ENCODE measurements at places on chromosomes 6 and 20.

DNA sequence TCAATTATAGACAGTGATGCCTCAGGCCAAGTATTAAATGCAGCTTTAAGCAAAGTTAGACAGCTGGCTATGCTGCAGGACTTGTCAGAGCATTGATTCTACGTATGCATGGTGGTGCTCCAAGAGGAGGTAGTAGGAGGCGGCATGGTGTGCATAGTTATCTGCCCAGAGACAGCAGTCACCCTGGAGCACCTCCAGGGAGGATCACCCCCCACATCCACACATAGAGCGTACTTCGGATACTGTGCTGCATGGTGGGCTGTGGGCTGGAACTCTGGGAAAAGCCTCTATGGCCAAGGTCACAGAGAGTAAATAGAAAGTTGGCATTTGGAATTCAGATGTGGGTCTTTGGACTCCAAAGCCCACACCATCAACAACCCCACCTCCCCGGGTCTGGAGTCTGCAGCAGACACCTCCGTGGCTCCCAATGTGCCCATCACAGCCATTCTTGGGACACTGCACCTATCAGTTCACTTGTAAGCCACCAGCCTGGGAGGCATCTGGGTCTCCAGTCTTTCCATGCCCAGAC is 64.5 kb upstream of the STX16 start:
- no peak for DNase-seq

DNA sequence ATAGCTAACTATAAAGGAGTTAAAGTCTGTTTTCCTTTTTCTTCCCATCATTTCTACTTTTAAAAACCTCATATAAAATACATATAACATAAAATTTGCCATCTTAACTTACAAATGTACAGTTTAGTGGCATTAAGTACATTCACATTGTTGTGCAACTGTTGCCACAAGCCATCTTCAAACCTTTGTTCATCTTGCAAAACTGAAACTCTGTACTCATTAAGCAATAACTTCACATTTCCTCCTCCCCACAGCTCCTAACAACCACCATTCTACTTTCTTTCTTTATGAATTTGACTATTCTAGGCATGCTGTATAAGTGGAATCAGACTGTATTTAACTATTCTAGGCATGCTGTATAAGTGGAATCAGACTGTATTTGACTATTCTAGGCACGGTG is 4.5 kb downstream of the CCDC170 start:
- DNase-seq, result peak; percentile 29

DNA sequence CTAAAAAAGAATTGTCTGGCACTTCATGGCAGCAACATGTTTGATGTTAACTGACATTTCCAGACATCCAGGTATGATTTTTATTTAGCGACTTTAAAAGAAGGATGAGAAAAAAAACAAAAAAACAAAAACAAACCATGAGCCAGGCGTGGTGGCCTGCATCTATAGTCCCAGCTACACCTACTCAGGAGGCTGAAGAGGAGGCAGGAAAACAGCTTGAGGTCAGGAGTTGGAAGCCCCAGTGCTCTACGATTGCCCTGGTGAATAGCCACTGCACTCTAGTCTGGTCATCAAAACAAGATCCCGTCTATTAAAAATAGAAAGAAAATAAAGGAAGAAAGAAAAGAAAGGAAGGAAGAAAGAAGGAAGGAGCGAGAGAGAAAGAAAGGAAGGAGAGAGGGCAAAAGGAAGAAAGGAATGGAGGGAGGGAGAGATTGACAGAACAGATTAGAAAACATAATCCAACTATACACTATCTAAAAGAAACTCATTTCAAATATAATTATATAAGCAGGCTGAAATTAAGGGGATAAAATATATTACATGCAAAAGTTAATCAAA is 141.6 kb downstream of the TRIM27 start:
- DNase-seq, result no peak

GRCh38 chr6:113184291-113184690 is 672.9 kb upstream of the MARCKS start:
- DNase-seq, result peak; percentile 3

GRCh38 chr6:113172531-113172966 is 684.6 kb upstream of the MARCKS start:
- DNase-seq, result no peak

DNA sequence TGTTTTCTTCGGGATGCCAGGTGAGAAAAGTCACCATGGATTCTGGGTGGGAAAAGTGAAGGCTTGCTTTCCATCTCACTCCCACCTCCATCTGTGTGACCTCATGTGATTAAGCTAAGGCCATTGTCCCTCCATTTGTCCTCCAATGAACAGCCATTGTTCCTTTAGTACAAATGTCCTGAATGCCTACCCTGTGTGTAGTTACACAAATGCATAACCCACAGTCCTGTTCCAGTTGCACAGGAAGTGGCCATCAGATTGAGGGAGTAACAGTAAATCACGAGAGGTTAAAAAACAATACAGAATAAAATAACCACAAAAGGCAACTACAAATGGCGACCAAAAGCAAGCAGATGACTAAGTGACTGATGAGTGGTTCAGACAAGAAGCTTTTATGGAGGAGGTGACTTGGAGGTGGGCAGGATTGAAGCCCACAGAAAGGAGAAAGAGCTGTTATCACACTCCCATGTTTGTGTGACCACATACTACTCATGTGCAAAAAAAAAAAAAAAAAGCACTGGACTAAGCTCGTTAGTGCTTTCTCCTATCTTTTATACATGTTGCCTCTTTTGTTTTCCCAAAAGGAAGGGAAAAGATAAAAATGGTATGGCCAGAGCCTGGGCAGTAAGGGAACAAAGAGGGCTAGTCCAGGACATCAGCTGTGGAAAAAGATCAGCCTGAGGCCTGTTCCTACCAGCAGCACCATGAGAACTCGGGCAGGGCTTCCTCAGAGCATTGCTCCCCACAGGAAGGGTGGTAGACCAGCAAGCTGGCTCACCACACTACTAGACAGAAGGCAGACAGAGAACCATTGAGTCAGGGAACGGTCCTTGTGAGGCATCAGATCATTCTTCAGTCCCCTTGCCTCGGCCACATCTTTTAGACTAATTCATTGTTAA is 111.0 kb downstream of the TFAP2A start:
- no peak for DNase-seq

DNA sequence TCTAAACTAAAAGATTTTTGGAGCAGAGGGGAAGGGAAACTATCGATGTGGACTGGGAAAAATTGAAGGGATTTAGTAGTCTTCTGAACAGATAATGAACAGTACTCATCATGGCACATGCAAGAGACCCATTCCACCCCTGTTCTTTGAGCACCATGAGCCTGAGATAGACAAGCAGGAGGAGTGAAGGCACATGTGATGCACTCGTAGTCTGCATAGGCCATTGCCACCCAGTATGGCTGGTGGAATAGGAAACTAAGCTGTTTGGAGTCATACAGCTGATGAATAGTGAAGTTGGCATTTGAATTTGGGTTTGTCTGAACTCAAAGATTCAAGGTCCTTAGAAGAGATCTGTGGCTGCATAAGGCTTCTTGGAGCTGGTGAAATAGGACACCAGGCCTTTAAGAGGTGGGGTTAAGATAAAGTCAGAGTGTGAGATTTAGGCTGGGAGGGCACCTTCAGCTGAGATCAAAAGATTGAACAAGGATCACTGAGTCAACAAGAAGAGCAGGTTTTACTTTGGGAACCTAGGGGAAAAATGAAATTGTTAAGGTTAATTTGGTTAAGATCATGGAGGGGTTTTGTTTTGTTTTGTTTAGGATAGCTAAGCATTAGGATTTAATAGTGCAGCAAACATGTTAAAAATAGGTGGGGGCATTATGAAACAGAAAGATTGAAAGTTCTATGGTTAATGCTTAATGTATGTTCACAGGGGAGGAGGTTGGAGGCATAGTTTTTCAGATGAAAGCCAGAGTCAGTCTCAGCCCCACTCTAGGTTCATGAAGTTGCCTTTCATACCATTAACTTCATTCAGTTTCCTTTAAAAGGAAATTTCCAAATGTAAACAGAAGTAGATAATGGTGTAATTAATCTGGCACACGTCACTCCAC is 148.8 kb downstream of the ARID1B start:
- DNase-seq, result peak; percentile 10

DNA sequence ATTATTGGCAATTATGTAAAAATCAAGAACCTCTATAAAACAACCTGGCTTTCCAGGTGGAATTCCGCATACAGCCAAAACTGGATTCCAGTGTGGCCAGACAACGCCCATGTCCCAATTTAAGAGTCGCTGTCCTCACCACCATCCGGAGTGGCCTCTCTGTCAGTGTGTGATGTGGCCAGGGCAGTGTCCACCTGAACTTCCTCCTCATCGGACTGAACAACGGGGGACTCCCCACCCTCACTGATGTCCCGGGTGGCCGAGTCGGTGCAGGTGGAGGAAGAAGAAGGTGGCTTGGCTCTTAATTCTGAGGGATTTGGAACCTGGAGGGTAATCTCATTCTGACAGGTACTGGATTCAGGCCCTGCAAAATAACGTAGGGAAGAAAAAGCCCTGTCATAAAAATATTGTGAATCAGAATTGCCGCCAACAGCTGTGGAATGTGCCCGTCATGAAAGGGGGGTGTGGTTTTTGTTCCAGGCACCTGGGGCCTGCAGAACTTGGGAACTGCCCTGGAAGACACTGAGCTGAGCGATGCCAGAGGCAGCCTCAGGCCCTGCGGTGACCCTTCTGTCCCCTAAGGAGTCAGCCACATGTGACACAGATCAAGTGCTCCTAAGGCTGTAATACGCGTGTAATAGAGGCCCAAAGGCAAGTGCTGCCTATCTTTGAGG is 139.8 kb downstream of the DTNBP1 start:
- DNase-seq, result no peak

GRCh38 chr20:59451641-59452040 is 151.2 kb downstream of the EDN3 start:
- DNase-seq, result no peak

DNA sequence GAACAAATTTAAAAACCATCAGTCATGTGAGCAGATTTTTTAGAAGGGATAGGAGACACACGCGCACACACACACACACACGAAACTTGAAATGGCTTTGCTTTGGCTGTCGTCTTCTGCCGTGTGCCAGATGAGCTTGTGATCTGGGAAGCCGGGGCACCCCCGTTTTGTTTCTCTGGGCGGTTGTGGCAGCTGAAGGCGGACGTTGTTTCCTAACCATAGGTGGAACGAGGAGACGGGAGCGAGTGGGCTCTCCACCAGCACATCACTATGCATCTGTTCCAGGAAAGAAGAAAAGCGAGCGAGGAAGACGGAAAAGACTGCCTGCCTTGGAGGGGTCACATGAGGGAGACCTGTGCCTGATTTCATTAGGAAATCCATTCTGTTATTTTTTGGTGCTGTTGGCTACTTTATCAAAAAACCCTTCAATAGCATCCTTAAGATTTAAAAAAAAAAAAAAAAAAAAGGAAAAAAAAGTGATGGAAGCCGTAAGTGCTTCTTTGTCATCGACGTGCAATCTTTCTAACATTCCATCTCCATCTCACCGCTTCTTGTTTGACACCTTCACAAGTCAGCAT is 142.1 kb downstream of the DTNBP1 start:
- no peak for DNase-seq

- no peak for DNase-seq
Observed at GRCh38 chr6:14889611-14890593, 356.0 kb upstream of the JARID2 start.

- peak; percentile 53 for DNase-seq
Observed at GRCh38 chr20:57888591-57888990, 178.8 kb upstream of the PMEPA1 start.

GRCh38 chr20:62522748-62523396 is 47.1 kb upstream of the GATA5 start:
- no peak for DNase-seq

GRCh38 chr6:20839630-20840029 is 305.4 kb downstream of the CDKAL1 start:
- no peak for DNase-seq

- no peak for DNase-seq
Observed at GRCh38 chr6:131980791-131981623, 29.8 kb upstream of the CCN2 start.

All from renal cortical epithelial cell (primary cell).